Heart left ventricle (tissue), 16 donors: ENCODE measurements at places on chromosomes 7 and 10. TPM values are rescaled to one million over a fixed set of nuclear protein-coding genes. Genes with fewer than 3 reads are reported as not detected.

ITGA8 gene
- 1.5 TPM for total RNA-seq

DNA sequence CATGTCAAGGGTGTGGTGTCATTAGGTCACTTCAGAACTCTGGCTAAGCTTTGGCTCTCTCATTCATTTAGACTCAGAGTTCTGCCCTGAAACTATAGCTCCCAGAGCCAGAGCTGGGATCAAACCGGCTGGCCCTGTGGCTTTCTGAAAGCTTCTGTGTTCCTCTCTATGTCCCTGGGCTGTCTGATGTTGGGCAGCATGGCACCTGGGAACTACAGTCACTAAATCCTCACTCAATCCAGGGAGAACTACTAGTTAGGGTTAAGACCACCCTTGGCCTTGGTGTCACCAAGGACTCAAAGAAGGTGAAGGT is 13.2 kb downstream of the ATG9B start:
- H3K36me3 ChIP-seq = no peaks in the 10 kb centered on the region
- no peak overlapping the region for H3K4me3 ChIP-seq
- no peaks in the 10 kb centered on the region for H3K27me3 ChIP-seq
- no peak for DNase-seq
- peaks cover 51% of the 10 kb centered on the region for H3K4me1 ChIP-seq

SPRN gene
- total RNA-seq = not detected

DNA sequence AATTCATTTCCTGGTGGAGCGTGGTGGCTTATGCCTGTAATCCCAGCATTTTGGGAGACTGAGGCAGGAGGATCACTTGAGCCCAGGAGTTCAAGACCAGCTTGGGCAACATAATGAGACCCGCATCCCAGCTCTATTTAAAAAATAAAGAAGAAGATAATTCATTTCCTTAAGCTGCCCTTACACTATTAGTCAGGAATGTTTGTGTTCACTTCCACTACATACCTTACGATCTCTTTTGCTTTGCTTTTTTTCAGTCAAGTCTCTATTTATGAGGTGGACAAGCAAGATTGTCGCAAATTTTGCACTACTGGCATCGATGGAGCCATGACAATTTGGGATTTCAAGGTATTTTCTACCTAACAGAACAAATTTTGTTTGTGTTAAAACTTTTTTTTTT is 11.2 kb upstream of the ARPC1B start:
- no peaks in the 10 kb centered on the region for H3K4me1 ChIP-seq
- H3K36me3 ChIP-seq = peaks cover 91% of the 10 kb centered on the region
- DNase-seq = no peak
- no peak overlapping the region for H3K27ac ChIP-seq
- no peak overlapping the region for H3K4me3 ChIP-seq

- H3K27ac ChIP-seq = peak overlapping the region; percentile 54
- no peaks in the 10 kb centered on the region for H3K27me3 ChIP-seq
- no peak for DNase-seq
- no peaks in the 10 kb centered on the region for H3K36me3 ChIP-seq
- no peaks in the 10 kb centered on the region for H3K4me1 ChIP-seq
These were observed 41.5 kb downstream of the MYOF start for GRCh38 chr10:93440591-93441091.

- no peak overlapping the region for H3K4me3 ChIP-seq
- DNase-seq = no peak
- H3K36me3 ChIP-seq = no peaks in the 10 kb centered on the region
These were observed 529.5 kb upstream of the FZD8 start for GRCh38 chr10:36171556-36171952.

- no peak overlapping the region for H3K4me3 ChIP-seq
- DNase-seq = no peak
- H3K4me1 ChIP-seq = no peaks in the 10 kb centered on the region
- H3K27me3 ChIP-seq = no peaks in the 10 kb centered on the region
- H3K27ac ChIP-seq = no peak overlapping the region
These were observed 897.2 kb downstream of the CNTNAP2 start for GRCh38 chr7:147013825-147014224.

PPP1R3A gene
- 106 TPM for total RNA-seq

ATXN7L1 gene
- 3.6 TPM for total RNA-seq

- H3K4me1 ChIP-seq = peaks cover 35% of the 10 kb centered on the region
- H3K27me3 ChIP-seq = no peaks in the 10 kb centered on the region
- H3K27ac ChIP-seq = no peak overlapping the region
These were observed 1.4 kb downstream of the CDK5 start for GRCh38 chr7:151056283-151056665.

SFTPA1 gene
- not detected for total RNA-seq

GRCh38 chr10:126663880-126664279 is 6.6 kb downstream of the C10orf90 start:
- peaks cover 6% of the 10 kb centered on the region for H3K4me1 ChIP-seq
- H3K36me3 ChIP-seq = no peaks in the 10 kb centered on the region
- no peaks in the 10 kb centered on the region for H3K27me3 ChIP-seq

- no peaks in the 10 kb centered on the region for H3K4me1 ChIP-seq
- H3K27me3 ChIP-seq = peaks cover 18% of the 10 kb centered on the region
These were observed 144.2 kb downstream of the BMS1 start for GRCh38 chr10:42926843-42927242.

CDNF gene
- total RNA-seq = 4.1 TPM

PRTFDC1 gene
- 5.2 TPM for total RNA-seq

DNA sequence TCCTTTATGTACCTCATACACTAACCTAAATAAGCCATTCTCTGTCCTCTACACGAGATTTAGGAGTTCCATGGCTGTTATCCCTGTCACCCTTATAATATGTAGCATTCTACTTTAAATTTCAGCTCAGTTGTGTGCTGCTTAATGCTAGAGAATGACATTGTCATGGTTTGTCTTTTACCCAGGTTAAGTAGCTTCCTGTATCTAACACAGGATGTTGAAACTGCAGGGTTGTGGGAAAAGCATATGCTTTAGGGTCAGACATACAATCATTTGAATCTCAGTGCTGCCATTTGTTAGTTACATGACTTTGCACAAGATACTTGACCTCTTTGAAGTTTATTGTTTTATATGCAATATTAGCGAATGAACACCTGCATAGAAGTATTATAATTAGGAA is 235.1 kb upstream of the CACNA2D1 start:
- H3K36me3 ChIP-seq = no peaks in the 10 kb centered on the region
- no peaks in the 10 kb centered on the region for H3K4me1 ChIP-seq
- no peak overlapping the region for H3K4me3 ChIP-seq
- no peak overlapping the region for H3K27ac ChIP-seq
- no peaks in the 10 kb centered on the region for H3K27me3 ChIP-seq

DNA sequence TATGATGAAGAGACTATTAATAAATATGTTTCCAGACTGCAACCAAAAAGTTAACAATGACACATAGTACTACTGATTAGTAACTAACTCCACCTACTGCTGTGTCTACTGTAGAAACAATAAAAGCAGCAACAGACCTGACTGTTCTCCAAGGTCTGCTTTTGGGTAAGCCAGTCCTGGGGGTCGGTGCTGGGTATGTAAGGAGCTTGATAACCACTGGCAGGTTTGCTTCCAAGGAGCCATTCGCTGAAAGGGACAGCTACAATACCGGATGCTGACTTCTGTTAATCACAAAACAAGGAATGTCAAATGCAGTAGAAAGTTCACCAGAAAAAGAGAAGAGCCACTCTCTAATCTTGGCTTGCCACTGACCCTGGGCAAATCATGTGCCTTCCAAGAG is 17.7 kb downstream of the NCOA4 start:
- no peaks in the 10 kb centered on the region for H3K4me1 ChIP-seq
- no peak overlapping the region for H3K27ac ChIP-seq
- DNase-seq = no peak
- peaks cover 94% of the 10 kb centered on the region for H3K36me3 ChIP-seq
- H3K27me3 ChIP-seq = no peaks in the 10 kb centered on the region

DNA sequence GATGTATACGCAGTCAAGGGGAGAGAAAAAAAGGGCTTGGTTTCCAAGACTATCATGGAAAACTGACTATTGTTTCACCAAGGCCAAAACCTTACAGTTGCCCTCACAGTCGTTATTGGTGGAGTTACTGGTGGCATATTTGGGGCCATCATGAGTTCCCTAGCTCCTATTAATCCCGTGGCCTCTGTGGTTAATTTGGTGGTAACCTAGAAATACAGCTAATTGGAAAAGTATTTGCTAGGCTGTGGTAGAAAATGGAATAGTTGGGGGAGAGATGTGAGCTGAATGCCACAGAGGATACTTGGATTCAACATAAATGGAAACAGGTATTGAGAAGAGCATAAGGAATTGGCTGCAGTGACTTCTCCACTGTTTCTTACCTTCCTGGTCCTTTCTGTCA is 450.7 kb downstream of the KCNMA1 start:
- H3K27me3 ChIP-seq = no peaks in the 10 kb centered on the region
- no peak for DNase-seq
- H3K27ac ChIP-seq = no peak overlapping the region
- no peaks in the 10 kb centered on the region for H3K36me3 ChIP-seq
- H3K4me1 ChIP-seq = no peaks in the 10 kb centered on the region

DNA sequence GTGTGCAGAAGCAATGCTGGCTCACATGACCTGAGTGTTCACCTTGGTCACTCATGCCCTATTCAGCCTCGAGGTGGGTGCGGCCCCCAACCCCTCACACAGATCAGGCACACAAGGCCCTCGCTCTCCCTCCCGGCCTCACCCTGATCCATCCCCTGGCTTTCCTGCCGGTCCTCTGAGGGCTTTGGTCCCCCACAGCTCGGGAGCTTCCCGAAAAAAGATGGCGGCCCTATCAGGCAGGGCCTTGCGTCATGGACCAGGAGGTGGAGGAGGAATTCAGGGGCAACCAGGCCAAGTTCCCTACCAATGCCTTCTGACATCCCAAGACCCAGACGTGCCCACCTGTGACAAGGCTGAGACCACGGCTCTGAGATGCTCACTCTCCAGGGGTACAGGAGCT is 43.7 kb upstream of the DNAAF5 start:
- no peaks in the 10 kb centered on the region for H3K27me3 ChIP-seq
- H3K27ac ChIP-seq = no peak overlapping the region
- H3K4me3 ChIP-seq = no peak overlapping the region

STEAP4 gene
- 7.2 TPM for total RNA-seq
